ENCODE measurements at places on chromosomes 7 and 10. TPM values are rescaled to one million over a fixed set of nuclear protein-coding genes. Genes with fewer than 3 reads are reported as not detected.

The WAPL gene
- total RNA-seq, result 39.2 TPM

The FFAR4 gene
- not detected for total RNA-seq

The CCDC126 gene
- 8.1 TPM for total RNA-seq

The LHFPL3 gene
- total RNA-seq, result not detected

The ADCY1 gene
- total RNA-seq, result 1.6 TPM

The SPAG6 gene
- not detected for total RNA-seq

The OPALIN gene
- total RNA-seq, result not detected

The SERPINE1 gene
- total RNA-seq, result 4.5 TPM

The PRLHR gene
- total RNA-seq, result not detected

The GSTO2 gene
- 1.4 TPM for total RNA-seq

The ZP3 gene
- 13.0 TPM for total RNA-seq

The DIP2C gene
- total RNA-seq, result 1.1 TPM

The DYDC2 gene
- total RNA-seq, result not detected

The TUBB8 gene
- not detected for total RNA-seq

- peak; percentile 90 for ATAC-seq
Observed at GRCh38 chr7:136064081-136064480, 86.9 kb upstream of the MTPN start.

- ATAC-seq, result no peak
Observed at GRCh38 chr10:70475661-70476060, 2.9 kb upstream of the PALD1 start.

DNA sequence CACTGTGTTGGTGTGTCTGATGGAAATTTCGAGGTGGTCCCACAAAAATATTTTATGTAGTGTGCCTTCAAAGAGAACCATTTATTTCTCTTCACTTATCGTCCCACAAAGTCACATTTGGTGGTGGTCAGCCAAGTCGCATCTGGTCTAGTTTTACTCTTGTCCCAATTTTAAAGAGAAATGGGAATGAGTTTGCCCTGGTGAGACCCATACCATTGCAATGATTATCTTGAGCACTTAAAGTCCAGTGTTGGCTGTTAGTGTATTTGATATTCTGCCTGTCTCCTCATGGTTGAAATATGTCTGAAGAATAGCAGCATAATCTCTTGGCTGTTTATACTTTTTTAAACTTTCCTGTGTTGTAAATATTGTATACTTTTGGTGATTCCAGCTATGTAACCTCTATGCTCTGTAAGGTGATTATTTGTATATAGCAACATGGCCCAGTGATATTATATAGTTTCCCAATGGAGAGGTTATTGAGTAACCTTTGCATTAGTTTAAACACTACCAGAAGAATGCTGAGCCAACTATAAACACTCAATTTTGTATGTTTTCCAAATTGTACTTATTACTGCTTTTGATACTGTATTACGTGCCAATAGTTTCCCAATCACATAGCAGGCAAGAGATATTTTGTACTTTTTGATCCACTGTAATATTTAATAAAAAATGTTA, 172.2 kb downstream of the RTKN2 start:
- no peak for ATAC-seq

- no peak for ATAC-seq
Observed at GRCh38 chr10:111522551-111522950, 445.7 kb downstream of the ADRA2A start.

DNA sequence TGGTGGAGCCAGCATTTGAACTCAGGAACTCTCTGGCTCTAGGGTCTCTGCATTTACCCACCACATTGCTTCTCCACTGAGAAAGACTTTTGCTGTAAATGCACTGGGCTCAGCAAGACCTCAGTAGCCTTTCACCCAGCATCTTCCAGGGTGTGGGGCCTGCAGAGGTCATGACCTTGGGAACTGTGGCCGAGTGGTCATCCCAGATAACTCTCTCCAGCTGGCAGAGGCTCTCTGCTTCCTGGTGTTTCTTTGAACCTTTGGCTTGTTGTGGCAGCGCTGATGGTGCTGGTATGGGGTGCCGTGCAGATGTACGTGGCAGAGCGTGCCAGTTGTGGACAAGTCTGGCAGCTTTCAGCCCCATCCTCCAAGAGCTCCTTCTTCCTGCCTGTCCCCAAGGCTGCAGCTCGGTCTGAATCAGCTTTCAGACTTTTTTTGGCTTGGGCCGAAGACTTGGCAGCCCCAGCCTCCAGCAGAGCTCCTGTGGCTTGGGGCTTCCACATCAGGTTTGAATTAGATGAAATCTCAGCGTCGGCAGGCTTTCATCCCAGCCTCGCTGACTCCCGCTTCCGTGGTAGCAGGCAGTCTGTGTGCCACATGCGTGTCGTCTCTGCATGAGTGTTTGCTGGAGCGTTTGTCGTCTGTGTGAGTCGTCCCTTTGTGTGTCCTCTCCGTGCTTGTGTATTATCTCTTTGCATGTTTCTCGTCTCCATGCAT, 21.5 kb downstream of the ADAMTS14 start:
- ATAC-seq, result no peak

GRCh38 chr7:27117887-27118491, 12.6 kb downstream of the HOXA4 start:
- no peak for ATAC-seq

- peak; percentile 46 for ATAC-seq
Observed at GRCh38 chr10:5387169-5387568, 17.5 kb downstream of the TUBAL3 start.

DNA sequence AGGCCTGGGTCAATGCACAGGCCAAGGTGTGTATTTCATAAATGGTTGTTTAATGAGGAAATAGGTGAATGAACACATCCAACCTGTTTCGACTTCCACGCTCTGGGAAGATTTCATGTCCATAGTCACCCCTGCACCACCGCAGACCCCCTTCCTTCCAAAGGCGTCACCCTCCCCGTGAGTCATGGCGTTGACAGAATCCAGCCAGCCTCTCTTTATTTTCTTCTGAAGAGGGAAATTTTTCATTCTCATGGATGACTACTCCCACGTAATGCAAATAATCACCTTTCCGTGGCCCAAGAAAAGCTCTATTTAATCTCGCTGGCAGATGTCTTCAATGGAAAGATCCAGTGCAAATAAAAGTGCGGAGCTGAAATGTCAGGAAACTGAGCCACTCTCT, 75.3 kb upstream of the FOXK1 start:
- no peak for ATAC-seq

DNA sequence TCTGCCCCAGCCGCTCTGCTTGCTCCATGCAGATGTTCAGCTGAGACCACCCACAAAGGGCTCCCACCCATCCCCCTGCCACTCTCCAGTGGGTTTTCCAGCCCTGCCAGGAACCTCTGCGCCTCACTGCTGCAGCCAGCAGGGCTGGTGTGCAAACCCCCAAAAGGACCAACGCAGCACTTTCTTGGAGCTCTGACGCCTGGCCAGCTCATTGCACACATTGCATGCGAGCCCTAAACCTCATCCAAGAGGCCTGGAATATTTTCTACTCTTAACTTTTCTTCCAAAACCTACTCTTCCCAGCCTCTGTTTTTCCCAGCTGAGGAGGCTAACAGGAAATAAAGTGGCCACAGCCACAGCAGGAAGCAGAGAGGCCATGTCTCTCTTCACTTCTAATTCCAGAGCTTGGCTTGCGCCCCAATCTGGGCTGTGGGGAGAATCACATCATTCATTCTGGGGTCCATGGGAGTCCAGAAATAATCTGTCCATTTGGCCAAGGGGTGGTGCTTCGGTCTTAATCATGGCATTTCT, 4.6 kb upstream of the FAM170B start:
- ATAC-seq, result no peak

GRCh38 chr10:114403541-114404161, 651 bp downstream of the AFAP1L2 start:
- ATAC-seq, result no peak

DNA sequence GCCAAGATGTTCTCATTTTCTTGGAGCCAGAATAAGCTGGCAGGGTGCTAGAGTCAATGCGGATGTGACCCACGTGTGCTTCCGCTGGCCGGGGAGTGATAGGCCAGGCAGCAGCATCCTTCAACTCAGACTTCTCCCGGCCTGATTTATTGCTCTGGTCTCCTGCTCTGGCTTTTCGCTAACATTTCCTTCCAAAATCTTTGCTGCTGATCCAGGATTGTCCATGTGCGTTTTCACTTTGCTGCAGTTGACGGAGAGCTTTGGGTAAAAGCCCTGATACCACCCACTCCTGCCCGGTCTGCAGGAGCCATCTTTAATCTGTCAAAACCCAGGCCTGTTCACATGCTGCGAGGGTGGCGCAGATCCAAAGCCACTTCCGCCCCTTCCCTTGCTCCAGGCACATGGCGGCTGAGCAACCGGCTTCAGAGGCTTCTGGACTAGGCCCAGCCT, 106.8 kb downstream of the CYP26A1 start:
- no peak for ATAC-seq

- ATAC-seq, result no peak
Observed at GRCh38 chr10:99671386-99671785, 12.1 kb downstream of the ENTPD7 start.

- ATAC-seq, result no peak
Observed at GRCh38 chr7:31991846-31992245, 78.4 kb downstream of the PDE1C start.

GRCh38 chr10:103114876-103115275, 78.2 kb downstream of the NT5C2 start:
- no peak for ATAC-seq

- peak; percentile 47 for ATAC-seq
Observed at GRCh38 chr10:114933588-114933987, 4.4 kb upstream of the TRUB1 start.

DNA sequence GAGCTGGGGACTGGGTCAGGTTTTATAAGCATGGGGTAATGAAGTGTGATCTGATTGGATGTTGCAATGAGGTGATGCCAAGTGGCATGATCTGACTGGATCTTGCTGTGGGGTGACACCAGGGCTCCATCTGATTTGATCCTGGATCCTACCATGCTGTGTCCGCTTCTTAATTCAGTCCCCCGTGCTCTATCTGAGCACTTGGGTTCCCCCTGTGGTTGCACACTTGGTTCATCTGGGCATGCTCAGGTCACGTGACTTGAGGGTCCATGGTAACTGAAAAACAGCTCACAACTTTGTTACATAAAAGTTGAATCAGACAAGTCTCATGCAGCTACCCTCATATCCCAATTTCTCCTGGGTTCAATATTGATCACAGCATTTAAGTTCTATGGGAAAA, 448.6 kb upstream of the NRP1 start:
- no peak for ATAC-seq

- no peak for ATAC-seq
Observed at GRCh38 chr7:37045681-37046179, 321.4 kb upstream of the AOAH start.

GRCh38 chr7:16739863-16740622, 13.5 kb upstream of the TSPAN13 start:
- peak; percentile 96 for ATAC-seq

DNA sequence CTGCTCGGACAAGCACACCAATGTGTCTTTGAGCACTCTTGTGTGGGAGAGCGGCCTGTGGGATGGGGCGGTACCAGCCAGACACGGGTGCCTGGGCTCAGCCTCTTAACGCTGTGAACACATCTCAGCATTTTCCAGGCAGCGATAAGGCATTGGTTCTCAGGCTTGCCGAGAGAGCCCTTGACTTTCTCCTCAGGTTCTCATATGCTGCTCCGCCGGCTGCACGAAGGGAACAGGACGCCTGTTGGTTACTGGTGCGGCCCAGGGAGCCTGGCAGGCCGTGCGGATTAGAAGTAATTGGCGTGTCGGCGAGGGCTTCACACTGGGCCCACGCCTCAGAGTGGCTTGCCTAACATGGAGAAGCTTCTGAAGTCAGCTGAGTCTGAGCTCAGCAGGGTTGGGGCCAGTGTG, 456.7 kb upstream of the FOXK1 start:
- no peak for ATAC-seq
